ENCODE measurements at places on chromosomes 16 and 17.

DNA sequence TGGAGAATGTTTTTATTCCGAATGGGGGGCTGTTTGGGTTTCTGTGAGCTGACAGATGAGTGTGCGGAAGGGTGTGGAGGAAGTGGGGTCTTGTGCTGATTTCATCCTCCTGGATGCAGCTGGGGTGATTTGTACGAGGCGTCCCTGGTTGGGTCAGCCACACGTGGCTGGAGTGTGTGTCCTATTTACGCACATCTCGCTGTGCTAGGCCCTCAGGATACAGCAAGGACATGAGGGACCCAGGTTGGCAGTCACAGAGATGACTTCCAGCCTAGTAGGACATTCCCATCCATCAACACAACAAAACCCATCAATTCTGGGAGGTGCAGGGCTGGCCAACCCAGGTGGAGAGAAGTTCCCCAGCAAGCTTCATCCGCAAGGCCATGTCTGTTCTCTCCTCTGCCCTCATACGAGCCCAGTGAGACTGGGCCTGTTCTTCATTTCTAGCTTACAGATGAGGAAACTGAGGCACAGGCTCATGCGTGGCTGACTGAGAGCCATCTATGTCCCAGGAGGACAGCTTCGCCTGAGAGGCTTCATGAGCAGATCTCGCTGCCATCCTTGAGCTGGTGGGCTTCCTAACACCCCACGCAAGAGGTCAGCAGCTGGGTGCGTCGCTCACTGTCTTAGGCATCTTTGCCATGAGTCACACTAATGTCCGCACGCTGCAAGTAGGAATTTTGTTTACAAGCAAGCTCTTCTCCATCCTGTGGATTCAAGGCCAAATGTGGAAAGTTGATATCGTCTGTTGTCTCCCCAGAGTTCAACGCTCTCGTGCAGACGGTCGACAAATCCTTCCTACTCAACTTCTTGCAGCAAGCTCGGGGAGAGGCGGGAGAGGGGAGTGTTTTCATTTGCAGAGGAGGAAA lies 24.4 kb downstream of the IRF8 start:
- DNase-seq = no peak

- no peak for DNase-seq
These were observed 268.5 kb downstream of the GRIN2A start for GRCh38 chr16:9913604-9914326.

DNA sequence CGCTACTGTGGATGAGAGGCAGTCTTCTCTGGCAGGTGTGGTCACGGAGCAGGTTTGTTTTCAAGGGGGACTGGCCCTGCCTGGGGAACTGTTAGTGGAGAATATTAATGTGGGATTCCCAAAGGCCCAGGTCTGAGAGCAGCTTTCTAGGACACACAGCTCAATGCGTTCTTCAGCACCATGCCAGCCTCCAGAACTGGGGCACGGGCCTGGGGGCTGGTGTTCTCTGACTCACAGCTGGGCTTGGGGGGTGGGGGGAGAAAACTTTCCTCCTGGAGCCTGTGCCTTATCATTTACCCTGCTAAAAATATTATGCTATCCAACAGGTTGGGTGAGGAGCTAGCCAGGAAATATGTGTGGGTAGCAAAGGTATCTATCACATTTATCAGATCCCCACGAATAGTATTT lies 13.5 kb upstream of the LHX1 start:
- DNase-seq = no peak

DNA sequence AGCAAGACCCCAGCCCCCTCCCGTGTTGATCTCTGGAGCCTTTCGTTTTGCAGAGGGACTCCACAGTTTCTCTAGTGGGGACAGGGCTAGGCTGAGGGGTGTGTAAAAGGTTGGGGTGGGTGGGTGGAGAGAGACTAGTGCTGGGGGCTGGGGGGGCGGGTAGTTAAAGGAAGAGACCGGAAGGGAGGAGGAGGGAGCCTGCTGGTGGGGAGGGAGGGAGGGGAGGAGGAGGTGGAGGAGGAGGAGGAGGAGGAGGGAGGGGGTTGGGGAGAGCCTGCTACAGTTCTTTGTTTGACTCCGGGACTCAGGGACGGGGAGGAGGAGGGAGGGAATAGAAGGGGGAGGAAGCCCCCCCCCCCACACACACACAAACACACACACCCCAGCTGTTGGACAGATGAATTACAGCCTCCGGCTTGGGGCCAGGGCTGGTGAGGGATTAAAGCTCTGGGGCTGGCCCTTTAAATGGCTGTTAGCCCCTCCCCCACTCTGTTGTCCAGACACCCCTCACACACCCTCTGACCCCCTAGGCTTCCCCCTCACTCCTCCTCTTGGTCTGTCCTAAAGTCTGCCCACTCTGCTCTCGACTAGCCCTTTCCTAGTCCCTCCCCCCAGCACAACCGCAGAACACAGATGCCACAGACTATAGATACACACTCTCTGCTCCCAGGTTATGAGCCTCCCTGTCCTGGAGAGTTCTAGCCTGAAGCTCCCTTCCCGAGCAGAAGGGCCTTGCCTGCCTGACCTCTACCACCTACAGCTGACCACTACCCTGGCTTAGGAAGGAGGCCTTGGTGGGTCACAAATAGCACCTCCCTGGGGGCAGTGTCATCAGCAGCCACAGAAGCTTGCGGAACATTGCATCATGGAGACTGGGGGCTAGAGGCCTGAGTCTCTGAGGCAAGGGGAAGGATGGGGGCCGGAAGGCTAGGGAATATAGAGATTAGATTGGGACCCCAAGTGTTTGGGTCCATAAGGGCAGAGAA lies 4.4 kb downstream of the KDM6B start:
- no peak for DNase-seq

GRCh38 chr17:76040376-76040775 lies 13.3 kb upstream of the EVPL start:
- DNase-seq = no peak

Data from NCI-H2029 treated with DMSO at 0.1 percent for 48 hours (cell line).